Thoracic aorta (tissue), 2 donors: ENCODE measurements at places on chromosomes 5 and 9. TPM values are rescaled to one million over a fixed set of nuclear protein-coding genes. Genes with fewer than 3 reads are reported as not detected.

DNA sequence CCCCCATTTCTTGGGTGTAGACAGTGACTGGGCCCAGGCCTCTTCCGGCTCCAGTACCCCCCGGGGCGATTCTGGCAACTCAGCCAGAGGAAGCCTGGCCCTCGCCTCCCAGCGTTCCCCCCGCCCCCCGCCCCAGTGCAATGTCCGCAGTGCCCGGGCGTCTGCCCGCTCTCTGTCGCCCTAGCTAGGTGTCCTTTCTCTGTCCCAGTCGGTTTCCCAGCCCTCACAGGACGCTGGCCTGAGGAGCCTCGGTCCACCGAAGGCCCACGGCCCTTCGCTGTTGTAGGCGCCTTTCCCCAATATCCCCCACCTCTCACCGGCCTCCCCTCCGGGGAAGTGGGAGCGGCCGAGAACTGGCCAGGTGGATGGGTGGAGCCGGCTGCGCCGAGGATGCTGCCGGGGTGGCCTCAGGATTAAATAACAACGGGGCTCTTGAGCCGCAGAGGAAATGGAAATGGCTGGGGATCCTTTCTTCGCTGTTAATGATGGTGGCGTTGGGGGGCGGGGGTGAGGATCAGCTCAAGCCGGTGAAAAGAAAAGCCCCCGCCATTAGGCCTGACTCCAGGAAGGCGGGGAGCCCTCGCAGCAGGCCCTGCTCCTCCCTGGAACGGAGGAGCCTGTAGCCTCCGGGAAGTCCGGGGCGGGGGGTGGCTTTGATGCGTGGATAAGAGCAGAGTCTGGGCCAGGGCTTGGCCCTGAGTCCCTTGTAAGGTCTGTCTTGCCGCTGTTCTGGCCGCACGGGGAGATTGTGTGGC is 1.1 kb upstream of the SPRY4 start:
- H3K27ac ChIP-seq = peak overlapping the region; percentile 99
- H3K4me3 ChIP-seq = peak overlapping the region; percentile 84
- H3K27me3 ChIP-seq = no peaks in the 10 kb centered on the region
- peaks cover 20% of the 10 kb centered on the region for H3K4me1 ChIP-seq
- no peaks in the 10 kb centered on the region for H3K36me3 ChIP-seq
- no peak for DNase-seq

DNA sequence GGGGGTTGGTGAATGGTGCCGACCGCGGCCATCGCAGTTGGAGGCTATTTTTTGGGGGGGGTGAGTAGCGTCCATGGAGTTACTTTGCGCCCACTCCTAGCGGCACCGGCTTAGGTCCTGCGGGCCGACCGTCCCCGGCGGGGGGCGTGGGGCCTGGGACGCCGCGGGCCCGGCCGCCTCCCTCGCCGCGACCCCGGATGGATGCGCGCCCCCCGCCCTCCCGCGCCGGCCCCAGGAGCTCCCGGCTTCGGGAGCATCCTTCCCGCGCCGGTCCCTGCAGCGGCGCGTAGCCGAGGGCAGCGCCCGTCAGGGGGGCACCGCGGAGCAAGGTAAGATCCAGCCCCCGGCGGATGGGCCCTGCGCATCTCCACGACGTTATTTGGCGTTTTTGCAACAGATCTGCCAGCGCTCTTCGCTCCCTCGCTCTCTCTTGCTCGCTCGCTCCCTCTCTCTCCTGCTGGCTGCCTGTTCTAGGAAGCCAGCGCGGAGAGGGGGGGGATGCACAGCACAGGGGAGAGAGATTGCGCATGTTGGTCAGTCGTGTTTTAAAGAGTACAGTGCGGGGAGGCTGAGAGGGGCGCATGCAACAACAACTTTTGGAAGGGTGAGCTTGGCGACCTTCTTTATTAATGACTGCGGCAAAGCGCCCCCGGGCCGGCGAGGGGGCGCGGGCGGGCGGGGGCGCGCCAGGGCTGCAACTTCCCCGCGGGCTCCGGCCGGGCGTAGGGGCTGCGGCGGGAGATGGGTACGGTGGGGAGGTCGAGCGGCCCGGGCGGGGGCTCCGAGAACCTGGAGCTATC is 413 bp downstream of the JADE2 start:
- H3K27me3 ChIP-seq = no peaks in the 10 kb centered on the region
- H3K4me1 ChIP-seq = peaks cover 40% of the 10 kb centered on the region
- H3K27ac ChIP-seq = peak overlapping the region; percentile 99
- DNase-seq = peak; percentile 66
- peak overlapping the region; percentile 98 for H3K4me3 ChIP-seq

GRCh38 chr9:132554755-132555154 is 27.7 kb upstream of the BARHL1 start:
- no peak for DNase-seq
- H3K27me3 ChIP-seq = no peaks in the 10 kb centered on the region
- H3K36me3 ChIP-seq = no peaks in the 10 kb centered on the region
- H3K4me3 ChIP-seq = no peak overlapping the region
- no peaks in the 10 kb centered on the region for H3K4me1 ChIP-seq
- H3K27ac ChIP-seq = no peak overlapping the region

DNA sequence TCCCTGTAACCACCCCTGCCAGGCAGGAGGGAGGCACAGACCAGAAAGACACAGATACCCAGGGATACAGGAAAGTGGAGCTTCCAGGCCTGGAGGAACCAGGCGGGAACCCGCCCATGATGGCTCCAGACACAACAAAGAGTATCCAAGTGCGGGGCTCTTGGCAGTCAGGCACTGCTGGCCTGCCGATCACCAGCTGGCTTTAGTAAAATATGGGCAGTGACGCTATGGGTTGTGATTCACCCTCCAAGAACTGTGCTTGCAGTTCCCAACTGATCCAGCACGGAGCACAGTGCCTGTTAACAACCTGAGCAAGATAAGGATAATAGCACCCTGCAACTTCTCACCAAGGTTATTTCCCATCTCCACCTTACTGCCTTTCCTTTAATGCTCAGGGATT is 463.3 kb downstream of the IRX1 start:
- H3K4me1 ChIP-seq = no peaks in the 10 kb centered on the region
- no peak overlapping the region for H3K4me3 ChIP-seq
- no peaks in the 10 kb centered on the region for H3K36me3 ChIP-seq

- no peaks in the 10 kb centered on the region for H3K4me1 ChIP-seq
- DNase-seq = no peak
- no peaks in the 10 kb centered on the region for H3K36me3 ChIP-seq
Observed at GRCh38 chr9:85554349-85554748, 187.4 kb downstream of the AGTPBP1 start.

- H3K27me3 ChIP-seq = no peaks in the 10 kb centered on the region
- no peak overlapping the region for H3K27ac ChIP-seq
- no peak for DNase-seq
- H3K4me3 ChIP-seq = no peak overlapping the region
Observed at GRCh38 chr5:127010362-127010761, 20.0 kb downstream of the MARCHF3 start.

GRCh38 chr5:175849153-175849552 is 22.2 kb upstream of the CPLX2 start:
- H3K27me3 ChIP-seq = no peaks in the 10 kb centered on the region
- no peak overlapping the region for H3K27ac ChIP-seq
- no peak overlapping the region for H3K4me3 ChIP-seq
- DNase-seq = no peak

DNA sequence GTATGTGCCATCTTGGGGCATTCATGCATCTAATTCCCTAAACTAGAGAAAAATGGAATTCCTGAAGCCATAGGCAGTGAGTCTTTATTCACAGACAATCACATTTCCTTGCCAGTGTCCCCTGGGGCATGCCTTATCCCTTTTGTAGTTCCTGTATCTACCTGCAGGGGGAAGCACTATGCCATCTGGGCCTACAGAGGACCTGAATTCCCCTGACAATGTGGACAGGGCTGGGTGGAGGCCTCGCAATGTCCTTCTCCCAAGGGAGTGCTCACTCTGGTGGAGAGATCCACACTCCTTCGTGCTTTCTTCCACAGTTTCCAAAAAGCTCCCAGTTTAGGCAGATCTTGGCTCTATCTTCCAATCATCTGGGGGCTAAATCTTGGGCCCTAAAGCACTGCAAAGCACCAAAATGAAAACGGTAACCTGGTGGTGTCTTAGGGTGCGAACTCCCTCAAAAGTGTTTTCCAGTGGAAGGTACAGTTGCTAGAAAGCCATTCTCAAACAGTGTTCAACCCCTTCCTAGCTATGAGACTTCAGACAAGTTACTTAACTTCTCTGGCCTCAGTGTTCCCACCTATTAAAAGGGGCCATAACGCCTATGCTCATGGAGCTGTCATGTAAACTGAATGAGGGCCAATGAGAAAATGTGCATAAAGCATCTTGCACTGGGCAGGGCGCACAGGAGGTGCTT is 17.5 kb downstream of the WHRN start:
- H3K27me3 ChIP-seq = no peaks in the 10 kb centered on the region
- H3K36me3 ChIP-seq = no peaks in the 10 kb centered on the region
- H3K4me3 ChIP-seq = no peak overlapping the region
- H3K27ac ChIP-seq = no peak overlapping the region

DNA sequence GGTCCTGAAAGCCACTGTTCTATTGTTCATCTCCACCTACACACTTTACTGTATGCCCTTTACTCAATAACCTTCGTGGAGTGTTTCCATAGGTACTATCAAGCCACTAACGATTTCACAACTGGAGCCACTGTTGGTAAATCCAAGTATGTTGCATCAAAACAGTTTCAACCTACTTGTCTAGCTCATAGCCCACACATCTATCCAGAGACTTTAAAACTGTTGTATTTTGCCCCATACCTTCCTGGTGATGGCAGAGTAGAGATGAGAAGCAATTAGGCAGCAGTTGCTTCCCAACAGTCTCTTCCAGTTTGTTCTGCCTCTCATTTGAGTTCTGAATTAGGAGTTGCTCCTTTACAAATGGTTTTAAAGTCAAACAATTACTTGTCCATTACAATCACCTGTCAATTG is 607 bp downstream of the FAXDC2 start:
- peak overlapping the region; percentile 73 for H3K4me3 ChIP-seq
- no peak for DNase-seq
- no peaks in the 10 kb centered on the region for H3K36me3 ChIP-seq
- H3K27ac ChIP-seq = peak overlapping the region; percentile 56
- H3K4me1 ChIP-seq = peaks cover 45% of the 10 kb centered on the region

- no peak overlapping the region for H3K4me3 ChIP-seq
- H3K27ac ChIP-seq = no peak overlapping the region
- no peaks in the 10 kb centered on the region for H3K4me1 ChIP-seq
- H3K27me3 ChIP-seq = no peaks in the 10 kb centered on the region
- DNase-seq = no peak
Observed at GRCh38 chr5:22896152-22896551, 43.0 kb upstream of the CDH12 start.

- H3K36me3 ChIP-seq = no peaks in the 10 kb centered on the region
- H3K4me1 ChIP-seq = peaks cover 10% of the 10 kb centered on the region
- H3K4me3 ChIP-seq = peak overlapping the region; percentile 93
- H3K27ac ChIP-seq = peak overlapping the region; percentile 97
- no peaks in the 10 kb centered on the region for H3K27me3 ChIP-seq
Observed at GRCh38 chr5:143402553-143403333, 743 bp downstream of the NR3C1 start.

- no peak overlapping the region for H3K4me3 ChIP-seq
- H3K27ac ChIP-seq = no peak overlapping the region
- H3K36me3 ChIP-seq = no peaks in the 10 kb centered on the region
- H3K4me1 ChIP-seq = no peaks in the 10 kb centered on the region
- no peaks in the 10 kb centered on the region for H3K27me3 ChIP-seq
Observed at GRCh38 chr5:149672701-149673476, 57.2 kb upstream of the PPARGC1B start.

Gene CDC14B
- 39.5 TPM for total RNA-seq

Gene HNRNPH1
- total RNA-seq = 785 TPM

Gene COL23A1
- total RNA-seq = 2.5 TPM

Gene TESK1
- total RNA-seq = 69.9 TPM
